Karpas-422 (cell line): ENCODE measurements at places on chromosomes 7 and 10. TPM values are rescaled to one million over a fixed set of nuclear protein-coding genes. Genes with fewer than 3 reads are reported as not detected.

GRCh38 chr7:36137258-36137657, 15.8 kb upstream of the EEPD1 start:
- no peaks in the 10 kb centered on the region for H3K4me1 ChIP-seq
- no peak overlapping the region for H3K4me3 ChIP-seq
- H3K27me3 ChIP-seq: no peaks in the 10 kb centered on the region
- no peaks in the 10 kb centered on the region for H3K36me3 ChIP-seq

GRCh38 chr10:117894339-117894738, 152.4 kb downstream of the RAB11FIP2 start:
- no peak overlapping the region for H3K4me3 ChIP-seq
- no peak for DNase-seq
- H3K4me1 ChIP-seq: no peaks in the 10 kb centered on the region
- no peak overlapping the region for H3K27ac ChIP-seq

GRCh38 chr7:141590666-141591065, 39.5 kb downstream of the AGK start:
- 0 out of 2 replicates have a peak, but pooled peaks cover 7% of the 10 kb centered on the region for H3K36me3 ChIP-seq
- no peaks in the 10 kb centered on the region for H3K27me3 ChIP-seq
- no peak overlapping the region for H3K27ac ChIP-seq

DNA sequence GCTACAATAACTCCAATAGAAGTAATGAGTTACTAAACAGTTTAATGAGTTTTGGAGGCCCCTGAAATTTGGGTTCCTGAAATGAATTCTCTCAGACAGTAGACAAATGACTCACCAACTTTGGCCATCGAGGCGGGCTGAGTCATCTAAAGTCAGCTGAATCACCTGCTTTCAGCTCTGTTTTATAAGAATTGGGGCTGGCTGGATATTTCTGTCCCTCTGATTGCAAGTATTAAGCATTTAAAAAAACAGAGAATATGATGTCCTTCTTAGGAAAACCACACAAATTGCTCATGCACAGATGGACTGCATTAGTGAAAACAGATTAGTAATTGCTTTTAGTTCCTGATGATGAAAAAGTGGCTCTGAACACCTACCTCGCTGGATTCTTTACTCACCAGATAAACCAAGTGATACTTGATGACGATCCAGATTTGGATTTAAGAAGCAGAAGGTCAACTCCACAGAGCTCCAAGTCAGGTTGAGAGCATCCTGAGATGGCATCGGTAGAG, 59.1 kb downstream of the ZNF365 start:
- H3K27ac ChIP-seq: no peak overlapping the region
- H3K27me3 ChIP-seq: no peaks in the 10 kb centered on the region
- H3K4me1 ChIP-seq: no peaks in the 10 kb centered on the region
- no peaks in the 10 kb centered on the region for H3K36me3 ChIP-seq

GRCh38 chr7:19537942-19538401, 170.9 kb downstream of the POLR1F start:
- H3K4me3 ChIP-seq: no peak overlapping the region
- no peaks in the 10 kb centered on the region for H3K4me1 ChIP-seq
- no peaks in the 10 kb centered on the region for H3K27me3 ChIP-seq

- H3K36me3 ChIP-seq: no peaks in the 10 kb centered on the region
- no peak overlapping the region for H3K27ac ChIP-seq
- no peak for DNase-seq
- H3K4me1 ChIP-seq: no peaks in the 10 kb centered on the region
Measured at GRCh38 chr7:17168416-17168815, 130.0 kb upstream of the AHR start.

DNA sequence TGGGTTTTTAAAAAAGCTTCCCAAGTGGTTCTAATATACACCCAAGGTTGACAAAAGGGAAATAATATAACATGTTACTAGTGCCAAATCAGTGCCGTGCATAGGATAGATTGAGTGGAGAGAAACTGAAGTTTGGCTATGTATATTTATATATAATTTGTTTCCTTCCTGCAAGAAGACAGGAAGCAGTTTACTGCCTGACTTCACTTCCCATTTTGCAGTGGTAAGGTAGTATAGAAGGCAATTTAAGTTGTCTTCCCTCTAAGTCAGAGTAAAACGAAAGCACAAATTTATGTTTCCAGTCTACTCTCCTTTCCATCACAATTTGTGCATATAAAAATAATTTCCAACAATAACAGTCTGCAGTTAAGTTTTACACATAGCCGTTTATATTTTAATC, 3.4 kb upstream of the HYCC1 start:
- H3K27ac ChIP-seq: no peak overlapping the region
- no peaks in the 10 kb centered on the region for H3K27me3 ChIP-seq
- peaks cover 21% of the 10 kb centered on the region for H3K4me1 ChIP-seq
- no peak for DNase-seq

DNA sequence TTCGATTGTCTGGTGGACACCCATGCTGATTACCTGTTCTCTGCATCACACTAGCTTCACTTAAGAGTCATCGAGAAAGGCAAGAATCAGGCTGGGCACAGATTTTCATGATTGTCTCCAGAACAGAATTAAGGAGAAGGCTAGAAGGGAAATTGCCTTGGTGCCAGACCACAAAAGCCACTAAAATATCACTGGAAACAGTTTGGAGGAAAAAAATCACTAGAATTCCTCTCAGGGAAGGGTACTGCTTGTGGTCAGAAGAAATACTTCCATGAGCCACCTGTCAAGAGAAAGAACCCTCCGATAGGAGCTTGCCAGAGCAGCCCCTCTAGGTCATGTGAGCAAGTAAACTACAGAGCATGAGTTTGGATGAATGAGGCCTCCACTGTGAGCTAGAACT, 269.3 kb upstream of the TEX47 start:
- no peak overlapping the region for H3K27ac ChIP-seq
- DNase-seq: no peak
- H3K36me3 ChIP-seq: no peaks in the 10 kb centered on the region
- H3K4me1 ChIP-seq: no peaks in the 10 kb centered on the region

DNA sequence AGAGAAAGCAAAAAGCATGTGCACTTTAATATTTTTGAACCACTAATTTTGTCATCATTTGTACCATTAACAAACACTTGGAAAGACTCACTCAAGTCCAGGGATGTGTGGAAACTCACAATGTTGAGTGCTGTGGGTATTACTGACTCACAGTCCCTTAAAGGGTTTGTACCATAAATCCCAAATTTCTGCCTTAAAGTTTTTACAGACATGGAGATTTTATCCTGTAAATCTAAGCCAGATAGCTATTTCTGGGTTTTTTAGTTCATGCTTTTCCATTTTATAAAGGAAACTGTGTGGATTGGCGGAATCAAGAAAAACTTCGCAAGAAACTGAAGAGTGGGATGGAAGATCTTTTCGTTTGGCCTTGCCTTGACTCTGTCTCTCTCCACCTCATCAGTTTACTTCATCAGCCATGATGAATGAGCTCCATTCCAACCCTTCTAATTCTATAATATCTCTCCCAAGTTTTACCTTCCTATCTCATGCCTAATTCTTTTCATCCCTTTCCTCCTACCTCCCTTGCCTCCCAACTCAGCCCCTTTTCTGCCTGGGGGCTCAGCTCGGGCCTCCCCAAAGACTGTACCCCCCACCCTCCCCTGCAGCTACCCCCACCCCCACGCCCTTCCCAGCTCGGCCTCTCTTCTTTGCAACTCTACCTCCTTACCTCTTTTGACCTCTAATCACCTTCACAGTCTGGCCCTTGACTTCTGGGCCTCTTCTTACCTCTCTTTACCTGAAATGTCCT, 218.5 kb upstream of the MKLN1 start:
- H3K27ac ChIP-seq: peak overlapping the region; percentile 93
- H3K36me3 ChIP-seq: no peaks in the 10 kb centered on the region
- H3K4me3 ChIP-seq: peak overlapping the region; percentile 77
- no peaks in the 10 kb centered on the region for H3K27me3 ChIP-seq

The ZC3HAV1L gene
- total RNA-seq: 0.25 TPM in 1 of 2 replicates, not detected in the other

The UCN3 gene
- total RNA-seq: not detected in 2 replicates

The LFNG gene
- 0.07 and 0.19 TPM in 2 replicates for total RNA-seq
